ENCODE measurements at places on chromosomes 1 and 21.

- DNase-seq: no peak
Observed at GRCh38 chr1:192860478-192861185, 51.8 kb downstream of the RGS2 start.

DNA sequence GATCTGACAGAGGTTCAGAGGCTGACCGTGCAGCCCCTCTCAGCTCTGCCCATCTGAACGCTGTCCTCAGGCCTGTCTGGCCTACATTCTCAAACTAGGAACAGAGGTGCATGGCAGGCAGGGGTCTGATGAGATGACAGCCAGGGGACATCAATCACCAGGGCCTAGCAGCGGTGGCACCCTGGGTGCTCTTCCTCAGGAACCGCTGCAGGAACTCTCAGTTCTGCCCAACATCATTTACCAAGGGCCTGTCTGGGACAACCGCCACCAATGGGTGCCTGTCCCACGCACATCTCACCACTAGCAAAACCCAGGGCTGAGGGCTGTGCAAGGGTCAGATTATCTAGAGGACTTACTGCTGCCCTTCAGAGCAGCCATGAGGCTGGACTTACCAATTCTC, 245.7 kb downstream of the TOMM20 start:
- no peak for DNase-seq

- no peak for DNase-seq
Observed at GRCh38 chr1:3007298-3008147, 13.7 kb upstream of the ACTRT2 start.

- DNase-seq: no peak
Observed at GRCh38 chr21:31283025-31283424, 61.0 kb downstream of the TIAM1 start.
